ENCODE measurements at places on chromosomes 1 and 21. TPM values are rescaled to one million over a fixed set of nuclear protein-coding genes. Genes with fewer than 3 reads are reported as not detected.
A peak's percentile ranks its signal among the peaks of the same experiment; 100 is the strongest.

The YOD1 gene
- total RNA-seq = 54.0 TPM

GRCh38 chr1:32806910-32807523, 10.1 kb downstream of the YARS1 start:
- no peak for DNase-seq

- no peak for DNase-seq
Measured at GRCh38 chr1:36851595-36851994, 182.7 kb downstream of the GRIK3 start.

The KCNQ4 gene
- 2.5 TPM for total RNA-seq

The DDR2 gene
- 1.4 TPM for total RNA-seq

The PTPN22 gene
- 0.04 TPM for total RNA-seq

DNA sequence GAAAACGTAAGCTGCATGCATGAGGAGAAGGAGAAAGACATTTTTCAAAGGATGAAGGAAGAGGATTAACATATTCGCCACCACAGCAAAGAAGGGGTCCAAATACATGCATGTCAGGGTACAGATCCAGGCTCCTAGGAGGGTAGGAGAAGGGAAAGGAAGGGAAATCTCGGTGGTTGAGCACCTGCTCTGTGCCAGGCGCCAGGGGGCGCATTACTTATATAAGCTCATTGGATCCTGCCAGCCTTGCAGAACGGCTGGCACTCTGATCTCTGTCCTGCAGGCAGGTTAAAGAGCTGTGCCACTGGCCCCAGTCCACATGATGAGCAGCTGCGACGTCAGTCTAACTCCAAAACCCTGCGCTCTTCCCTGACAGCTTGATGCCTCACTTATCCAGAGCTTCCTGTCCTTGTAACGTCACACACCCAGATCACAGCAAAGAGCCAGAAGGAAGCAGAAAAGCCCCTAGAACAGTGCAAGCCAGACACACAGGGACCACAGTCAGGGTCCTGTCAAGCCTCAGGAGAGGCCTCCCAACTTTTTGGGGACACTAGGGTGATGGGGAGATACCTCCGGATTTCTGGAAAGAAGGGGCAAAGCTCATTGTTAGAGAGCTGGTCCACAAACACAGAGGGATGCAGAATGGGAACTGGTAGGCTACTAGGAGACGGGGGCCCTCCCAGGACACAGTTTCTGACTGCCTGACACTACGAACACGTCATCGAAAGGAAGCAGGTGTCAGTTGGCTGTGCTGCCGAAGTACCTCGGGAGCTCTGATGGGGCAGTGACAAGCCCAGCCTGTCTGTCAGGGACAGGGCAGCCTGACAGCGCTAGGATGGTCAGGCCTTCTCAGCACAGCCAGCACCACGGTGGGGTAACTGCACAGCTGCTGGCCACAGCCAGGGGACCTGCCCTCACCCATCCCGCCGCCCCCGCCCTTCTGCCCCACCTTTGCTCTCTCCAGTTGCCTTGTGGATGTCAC, 99.1 kb downstream of the BEND5 start:
- peak; percentile 73 for DNase-seq

The AHCYL1 gene
- total RNA-seq = 40.9 TPM

The BRINP3 gene
- not detected for total RNA-seq

The BEST4 gene
- total RNA-seq = not detected

The TRPM2 gene
- total RNA-seq = 50.0 TPM

GRCh38 chr1:24724345-24725208, 20.7 kb upstream of the CLIC4 start:
- DNase-seq = peak; percentile 87

DNA sequence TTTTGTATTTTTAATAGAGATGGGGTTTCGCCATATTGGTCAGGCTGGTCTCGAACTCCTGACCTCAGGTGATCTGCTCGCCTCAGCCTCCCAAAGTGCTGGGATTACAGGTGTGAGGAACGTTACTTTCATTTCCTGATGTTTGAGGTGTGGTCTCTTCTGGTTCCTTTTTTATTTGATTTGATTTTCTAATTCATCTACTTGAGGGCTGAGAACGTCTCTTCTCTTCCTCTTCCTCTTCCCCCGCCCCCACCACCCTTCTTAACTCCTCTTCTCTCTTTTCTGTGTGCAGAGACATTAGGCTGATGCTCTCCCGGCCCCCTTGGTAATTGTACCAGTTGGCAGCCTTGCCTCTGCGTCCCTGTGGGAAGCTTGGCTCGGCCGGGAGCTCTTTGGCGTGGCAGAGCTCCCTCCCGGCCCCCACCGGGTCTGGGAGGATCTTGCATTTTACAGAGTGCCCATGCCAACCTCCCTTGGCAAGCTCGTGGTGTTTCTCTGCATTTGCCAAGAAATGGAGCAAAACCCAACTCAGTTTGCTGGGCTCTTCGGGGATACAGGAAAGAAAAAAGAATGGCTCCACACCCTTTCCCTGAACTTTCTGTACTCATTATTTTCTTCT, 19.9 kb downstream of the CRYAA start:
- no peak for DNase-seq

The PLD5 gene
- not detected for total RNA-seq

- no peak for DNase-seq
Measured at GRCh38 chr1:162629651-162630050, 2.6 kb upstream of the DDR2 start.

The LHX8 gene
- total RNA-seq = not detected

The PCBP3 gene
- 2.4 TPM for total RNA-seq
